Coronary artery (tissue), 2 donors: ENCODE measurements at places on chromosomes 1 and 21.
A peak's percentile ranks its signal among the peaks of the same experiment; 100 is the strongest.

- DNase-seq: no peak
Measured at GRCh38 chr21:32698971-32699693, 28.7 kb downstream of the SYNJ1 start.

DNA sequence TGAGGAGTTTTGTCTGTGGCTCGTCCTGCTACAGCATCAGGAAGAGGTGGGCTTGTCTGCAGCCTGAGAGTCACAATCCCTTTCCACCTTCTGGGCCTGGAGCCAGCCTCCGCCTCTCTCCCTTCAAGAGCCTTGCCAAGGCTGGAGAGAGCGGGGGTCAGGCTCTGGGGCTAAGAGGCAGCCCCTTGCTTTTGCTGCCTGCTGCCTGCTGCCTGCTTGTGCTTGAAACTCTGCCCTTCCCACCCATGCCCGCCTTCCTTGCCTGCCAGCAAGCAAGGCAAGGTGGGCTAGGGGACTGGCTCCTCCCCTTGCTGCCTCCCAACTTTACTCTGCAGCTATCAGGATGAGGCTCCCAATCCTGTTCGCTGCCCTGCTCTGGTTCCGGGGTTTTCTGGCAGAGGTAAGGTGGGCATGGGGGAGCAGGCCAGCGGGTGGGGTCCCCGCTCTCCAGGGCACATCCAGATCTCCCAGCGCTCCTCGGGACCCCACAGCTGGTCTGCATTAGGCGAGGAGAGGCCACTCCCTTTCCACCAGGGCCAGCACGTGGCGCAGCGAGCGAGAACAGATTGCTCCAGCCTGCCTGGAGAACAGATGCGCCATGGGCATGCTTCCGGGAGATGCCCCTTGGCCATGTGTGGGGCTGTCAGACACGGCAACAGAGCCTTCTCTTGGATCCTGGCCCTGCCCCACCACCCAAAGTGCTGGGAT lies 7.5 kb upstream of the PTPN7 start:
- no peak for DNase-seq

- DNase-seq: no peak
Measured at GRCh38 chr1:58574816-58575215, 2.2 kb downstream of the TACSTD2 start.

GRCh38 chr1:71850936-71851335 lies 431.4 kb downstream of the NEGR1 start:
- DNase-seq: no peak

DNA sequence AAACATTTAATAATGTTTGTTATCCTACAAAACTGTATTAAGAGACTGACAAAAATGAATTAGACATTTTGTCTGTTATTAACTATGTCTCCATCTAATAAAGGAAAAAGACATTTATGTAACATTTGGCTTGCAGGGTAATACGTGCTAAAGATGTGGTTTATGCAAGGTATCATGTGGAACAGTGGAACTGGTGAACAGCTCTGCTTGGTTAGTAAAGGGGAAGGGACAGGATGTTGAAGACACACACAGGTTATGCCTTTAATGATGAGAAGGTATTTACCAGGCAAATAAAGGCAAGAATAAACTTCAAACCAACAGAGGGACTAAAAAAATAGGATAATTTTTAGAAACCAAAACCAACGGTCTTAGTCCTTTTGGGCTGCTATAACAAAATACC lies 93.1 kb downstream of the UCHL5 start:
- DNase-seq: no peak

- no peak for DNase-seq
Measured at GRCh38 chr1:60942291-60942690, 140.1 kb upstream of the NFIA start.

GRCh38 chr1:111202707-111203623 lies 2.5 kb upstream of the DENND2D start:
- no peak for DNase-seq

DNA sequence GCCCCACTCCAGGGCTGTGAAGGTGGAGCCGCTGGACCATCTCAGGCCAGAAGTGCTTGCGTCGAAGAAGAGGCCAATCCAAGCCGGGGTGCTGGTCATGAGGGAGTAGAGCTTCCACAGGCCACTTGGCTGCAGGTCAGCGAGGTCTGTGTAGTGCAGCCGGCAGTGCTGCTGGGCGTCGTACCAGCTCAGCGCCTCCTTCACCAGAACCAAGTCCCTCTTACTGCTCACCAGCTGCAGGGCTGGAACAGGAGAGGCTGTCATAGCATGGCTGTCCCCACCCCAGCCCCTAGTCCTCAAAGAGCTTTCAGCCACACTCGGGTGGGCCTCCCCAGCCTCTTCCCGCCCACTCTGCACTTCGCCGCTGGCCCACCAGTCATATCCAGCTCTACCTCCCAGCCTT lies 2.2 kb downstream of the CLEC20A start:
- DNase-seq: no peak

GRCh38 chr1:101004061-101004460 lies 21.5 kb downstream of the DPH5 start:
- no peak for DNase-seq

DNA sequence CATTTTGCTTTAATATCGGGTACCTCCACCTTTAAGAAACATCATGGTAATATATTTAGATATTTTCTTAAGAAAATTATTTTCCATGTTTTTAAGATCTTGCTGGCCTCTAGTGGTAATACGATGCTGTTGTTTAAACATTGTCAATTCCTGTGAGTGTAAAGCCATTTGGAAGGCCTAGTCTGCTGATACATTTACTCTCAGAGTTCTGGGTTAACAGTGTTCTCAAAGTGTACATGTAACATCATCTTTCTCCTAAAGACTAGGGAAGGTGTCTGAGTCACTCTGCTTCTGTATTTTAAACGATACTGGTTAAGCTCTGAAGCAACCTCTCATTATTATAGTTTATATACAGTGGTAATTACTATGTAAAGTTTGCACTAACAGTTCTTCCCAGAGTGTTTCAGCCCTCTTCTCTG lies 189.1 kb downstream of the RASAL2 start:
- DNase-seq: no peak

- no peak for DNase-seq
Measured at GRCh38 chr1:110165761-110166231, 15.5 kb downstream of the SLC6A17 start.

- peak; percentile 75 for DNase-seq
Measured at GRCh38 chr1:13699936-13700520, at the start of gene PRDM2. Gene PRDM2, plus strand, starts transcription at chr1:13700188. Its CDS starts 15,418 bp downstream, at chr1:13715606.

DNA sequence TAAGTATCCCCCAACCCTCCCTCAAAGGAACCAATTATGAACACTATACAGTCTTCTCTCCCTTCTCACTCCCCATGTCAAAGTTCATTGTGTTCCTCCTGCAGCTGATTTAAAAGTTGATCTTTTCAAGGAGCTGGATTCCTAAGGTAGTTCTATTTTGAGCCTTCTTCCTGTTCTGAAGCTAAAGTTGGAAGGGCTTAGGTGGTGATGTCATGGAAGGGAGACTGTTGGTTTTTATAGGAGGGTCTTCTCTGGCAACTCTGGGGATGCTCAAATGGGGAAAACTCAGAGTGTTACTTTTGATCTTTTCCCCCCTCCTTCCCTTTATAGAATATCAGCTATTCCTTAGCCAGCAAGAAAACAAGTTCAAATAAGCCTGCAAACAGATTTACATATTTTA lies 83.0 kb upstream of the AK4 start:
- DNase-seq: no peak

DNA sequence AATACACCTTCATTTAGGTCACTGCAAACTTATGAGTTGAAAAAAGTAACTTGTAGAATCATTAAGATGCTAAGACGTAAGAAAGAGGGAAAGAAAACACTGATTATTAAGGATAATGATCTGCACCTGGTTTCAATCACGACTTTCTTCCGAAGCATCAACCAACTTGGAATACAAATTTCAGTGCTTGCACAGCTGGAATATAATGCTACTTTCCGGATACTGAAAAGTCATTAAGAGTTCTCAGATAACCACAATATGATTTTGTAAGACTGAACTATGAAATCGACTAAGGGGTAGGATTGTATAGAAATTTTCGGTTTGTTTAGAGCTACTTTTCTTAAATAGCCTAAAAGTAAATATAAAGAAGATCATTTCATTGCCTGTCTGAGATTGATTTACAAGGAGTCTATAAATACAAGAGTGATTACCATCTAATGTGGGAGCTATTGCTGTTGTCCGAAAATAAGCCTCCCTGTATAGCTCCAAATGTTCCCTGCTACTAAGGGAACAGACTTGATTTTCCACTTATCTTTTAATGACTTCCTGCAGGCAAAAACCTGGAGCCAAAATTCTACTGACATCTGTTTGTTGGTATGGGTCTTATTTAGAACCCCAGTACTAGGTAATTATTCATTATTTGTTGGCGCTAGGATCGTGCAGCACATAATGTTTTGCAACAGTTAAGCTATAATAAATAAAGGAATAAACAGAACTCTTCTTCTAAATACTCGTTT lies 673.3 kb downstream of the KCNT2 start:
- DNase-seq: no peak

GRCh38 chr1:33615546-33615945 lies 143.1 kb downstream of the ZSCAN20 start:
- DNase-seq: peak; percentile 38

DNA sequence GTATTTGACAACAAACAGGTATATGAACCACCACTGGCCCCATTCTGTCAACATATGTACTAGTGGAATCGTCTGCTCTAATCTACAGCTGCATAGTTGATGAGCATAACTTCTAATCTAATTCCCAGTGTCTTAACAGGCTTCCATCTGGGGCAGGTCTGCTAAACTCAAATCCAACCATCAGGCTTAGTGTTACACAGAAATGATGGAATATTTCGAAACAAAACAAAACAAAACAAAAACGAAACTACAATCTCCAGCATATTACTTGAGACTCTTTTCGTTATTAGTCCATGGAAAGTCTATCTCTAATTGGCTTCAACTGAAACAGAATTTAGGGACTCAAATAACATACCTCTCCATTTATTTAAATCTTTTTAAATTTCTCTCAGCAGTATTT lies 37.6 kb downstream of the DIPK1A start:
- no peak for DNase-seq

DNA sequence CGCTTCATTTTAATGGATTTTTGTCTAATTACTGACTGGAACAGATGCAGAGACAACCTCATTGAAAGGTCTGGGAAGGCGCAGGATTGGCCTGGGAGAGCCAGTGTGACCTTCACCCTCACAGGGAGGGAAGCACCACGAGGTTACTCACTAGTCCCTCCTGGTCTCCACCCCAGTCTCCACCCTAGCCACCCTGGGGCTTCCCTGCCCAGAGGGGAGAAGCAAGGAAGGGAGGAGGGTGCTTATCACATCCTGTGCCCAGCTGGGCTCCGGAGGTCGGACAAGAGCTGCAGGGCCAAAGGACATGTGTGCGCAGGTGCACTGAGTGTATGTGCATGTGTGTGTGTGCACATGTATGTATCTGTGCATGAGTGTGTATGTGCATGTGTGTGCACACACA lies 220.1 kb upstream of the VAMP3 start:
- DNase-seq: no peak

- no peak for DNase-seq
Measured at GRCh38 chr1:186149591-186149990, 225.5 kb downstream of the TPR start.

- DNase-seq: no peak
Measured at GRCh38 chr1:225608014-225608796, 44.7 kb downstream of the ENAH start.
